Renal pelvis (tissue), 12 donors: ENCODE measurements at places on chromosomes 3 and 15.

- no peak for DNase-seq
Observed at GRCh38 chr3:177137774-177138705, 59.2 kb downstream of the TBL1XR1 start.

DNA sequence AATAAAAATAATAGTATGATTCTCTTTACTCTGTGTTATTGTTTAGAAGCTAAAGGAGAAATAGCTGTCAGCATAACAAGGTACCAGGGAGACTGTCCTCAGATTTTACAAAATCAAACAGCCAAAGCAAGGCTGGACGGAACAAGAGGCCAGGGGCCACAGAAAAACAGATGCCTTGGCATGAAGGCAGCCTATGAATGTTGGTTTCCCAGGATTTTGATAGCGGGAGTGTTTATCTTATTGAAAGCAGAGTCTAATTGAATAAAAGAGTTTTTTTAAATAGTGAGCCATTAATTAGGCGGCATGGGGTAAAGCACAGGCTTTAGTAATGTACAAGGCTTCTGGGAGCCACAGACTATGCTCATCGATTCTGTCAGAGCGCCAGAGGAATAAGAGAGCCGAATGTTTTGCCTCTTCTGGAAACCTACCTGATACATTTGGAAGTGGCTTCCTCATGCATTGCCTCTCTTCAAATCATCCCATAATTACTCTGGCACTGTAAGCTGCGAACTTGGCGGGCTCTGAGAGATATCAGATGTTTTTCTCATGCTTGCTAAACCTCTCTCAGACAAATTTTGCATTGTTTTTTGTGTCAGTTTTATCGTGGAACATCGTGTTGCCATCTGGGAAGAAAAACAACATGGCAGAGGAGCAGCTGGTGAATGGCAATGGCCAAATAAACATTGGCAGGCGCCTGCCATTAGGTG, 30.4 kb upstream of the TMCO5A start:
- DNase-seq, result no peak

- no peak for DNase-seq
Observed at GRCh38 chr3:99505646-99506269, 132.6 kb upstream of the COL8A1 start.

DNA sequence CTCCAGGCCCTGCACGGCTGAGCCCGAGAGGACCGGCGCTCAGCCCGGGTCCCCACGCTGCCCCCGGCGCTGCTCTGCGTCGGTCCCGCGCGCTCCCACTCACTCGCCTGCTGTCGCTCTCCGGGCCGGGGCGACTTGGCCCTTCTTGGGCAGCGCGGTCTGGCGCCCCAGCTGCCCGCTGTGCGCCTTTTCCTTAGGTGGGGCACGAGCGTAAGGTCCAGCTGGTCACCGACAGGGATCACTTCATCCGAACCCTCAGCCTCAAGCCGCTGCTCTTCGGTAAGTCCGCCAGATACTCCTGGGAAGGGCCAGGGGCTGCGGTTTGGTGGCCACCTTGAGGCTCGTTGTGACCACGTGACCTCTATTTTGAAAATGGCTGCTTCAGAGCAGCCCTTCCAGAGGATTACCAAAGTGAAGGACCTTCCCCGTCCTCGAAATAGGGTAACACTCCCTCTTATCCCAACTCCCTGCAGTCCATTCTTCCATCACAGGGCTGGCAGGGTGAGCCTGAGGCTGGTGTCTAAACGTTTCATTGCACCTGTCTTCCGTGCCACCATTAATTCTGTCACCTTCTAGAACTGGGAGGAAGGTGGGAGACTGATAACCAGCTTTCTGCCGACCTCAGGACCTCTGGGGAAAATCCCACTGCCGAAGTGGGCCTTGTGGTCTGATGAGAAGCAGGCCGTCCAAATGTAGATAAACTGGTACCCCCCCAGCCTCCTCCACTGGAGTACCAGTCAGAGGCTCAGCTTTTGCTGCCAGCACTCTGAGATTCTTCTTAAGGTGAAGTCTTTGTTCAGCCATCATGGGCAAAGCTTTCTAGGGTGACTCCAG, 812 bp downstream of the P4HTM start:
- DNase-seq, result peak; percentile 16

DNA sequence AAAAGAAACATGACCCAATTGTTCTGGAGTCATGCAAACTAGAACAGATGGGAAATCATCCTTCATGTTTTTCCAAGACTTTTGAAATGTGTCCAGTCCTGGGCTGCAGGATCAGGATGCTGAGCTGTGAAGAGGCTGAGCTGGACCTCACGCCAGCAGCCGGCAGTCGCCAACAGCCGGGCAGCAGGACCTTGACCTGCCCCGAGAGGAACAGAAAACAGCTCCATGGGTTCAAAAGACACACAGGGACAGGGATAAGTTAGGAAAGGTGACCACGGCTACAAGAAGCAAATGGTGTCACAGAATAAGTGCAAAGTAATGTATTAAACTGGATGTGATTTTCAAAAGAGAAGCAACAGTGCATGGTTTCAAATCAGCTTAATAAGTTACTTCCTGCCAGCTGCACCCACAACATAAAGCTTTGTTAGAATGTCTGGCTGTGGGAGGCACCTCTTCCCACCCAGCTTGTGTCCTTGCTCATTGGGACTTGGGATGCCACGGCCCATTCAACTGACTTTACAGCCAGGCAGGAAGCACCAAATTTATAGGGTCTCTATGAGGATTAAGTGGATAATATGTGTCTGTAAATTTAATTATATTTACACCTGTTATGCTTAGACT, 266.4 kb downstream of the GABRG3 start:
- DNase-seq, result no peak

- no peak for DNase-seq
Observed at GRCh38 chr15:93973287-93973686, 258.1 kb upstream of the MCTP2 start.

DNA sequence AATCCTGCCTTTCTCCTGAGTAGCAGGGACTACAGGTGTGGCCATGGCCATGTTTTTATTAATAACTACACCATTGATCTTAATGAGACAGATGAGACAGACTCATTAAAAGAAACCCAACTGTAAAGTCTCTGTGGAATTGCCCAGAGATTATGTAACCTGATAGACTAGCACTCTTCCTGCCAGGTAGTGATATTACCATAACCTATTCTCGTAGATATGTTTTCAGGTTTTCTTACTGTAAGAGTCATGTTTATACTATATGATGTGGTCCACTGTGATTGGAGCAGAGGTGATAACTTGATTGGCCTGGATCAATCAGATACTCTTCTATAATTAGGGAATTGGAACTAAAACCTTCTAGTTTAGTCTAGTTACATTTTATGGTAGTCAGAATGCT, 93.7 kb downstream of the NFKBIZ start:
- DNase-seq, result no peak

- DNase-seq, result no peak
Observed at GRCh38 chr3:7315037-7315436, 454.1 kb downstream of the GRM7 start.
